Right lung (tissue), 10 donors: ENCODE measurements at places on chromosomes 2 and 18. TPM values are rescaled to one million over a fixed set of nuclear protein-coding genes. Genes with fewer than 3 reads are reported as not detected.

CNDP1 gene
- polyA plus RNA-seq = 0.37 TPM

LIPT1 gene
- 18.8 TPM for polyA plus RNA-seq

ZNF521 gene
- 32.9 TPM for polyA plus RNA-seq

DNA sequence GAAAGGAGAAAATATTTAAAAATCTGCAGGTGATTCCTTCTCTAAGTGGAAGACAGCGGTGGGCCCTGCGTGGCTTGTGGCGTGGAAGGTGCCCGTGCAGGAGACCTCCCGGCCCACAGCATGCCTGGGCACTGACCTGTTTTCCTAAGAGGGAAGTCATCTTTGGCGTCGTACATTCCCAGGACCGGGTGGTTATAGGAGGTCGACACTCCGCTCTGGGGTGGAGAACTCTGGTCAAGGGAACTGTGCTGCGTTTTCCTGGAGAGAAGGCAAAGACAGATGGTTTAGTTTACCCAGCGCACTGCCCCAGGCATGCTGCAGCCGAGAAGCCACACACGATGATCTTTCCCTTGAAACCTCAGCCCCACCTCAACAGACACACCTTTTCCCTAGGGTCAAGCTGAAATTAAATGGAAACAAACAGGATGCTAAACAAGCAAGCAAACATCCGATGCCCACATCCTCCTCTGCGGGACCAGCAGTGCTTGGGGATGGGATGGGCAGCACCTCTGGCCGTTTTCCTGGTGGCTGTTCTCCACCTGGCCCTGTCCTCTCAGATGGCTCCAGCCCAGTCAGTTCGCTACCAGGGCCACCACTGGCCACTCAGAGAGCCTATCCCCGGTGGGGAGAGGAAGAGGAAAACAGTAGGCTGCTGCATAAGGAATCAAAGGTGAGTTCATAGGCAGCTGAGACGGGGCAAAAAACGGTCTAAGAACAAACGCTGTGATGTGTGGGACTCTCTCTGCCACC is 244.1 kb downstream of the HDAC4 start:
- DNase-seq = no peak
